ENCODE measurements at places on chromosomes 4 and X.

- no peak for DNase-seq
Measured at GRCh38 chr4:119038116-119038841, 97.4 kb upstream of the MYOZ2 start.

DNA sequence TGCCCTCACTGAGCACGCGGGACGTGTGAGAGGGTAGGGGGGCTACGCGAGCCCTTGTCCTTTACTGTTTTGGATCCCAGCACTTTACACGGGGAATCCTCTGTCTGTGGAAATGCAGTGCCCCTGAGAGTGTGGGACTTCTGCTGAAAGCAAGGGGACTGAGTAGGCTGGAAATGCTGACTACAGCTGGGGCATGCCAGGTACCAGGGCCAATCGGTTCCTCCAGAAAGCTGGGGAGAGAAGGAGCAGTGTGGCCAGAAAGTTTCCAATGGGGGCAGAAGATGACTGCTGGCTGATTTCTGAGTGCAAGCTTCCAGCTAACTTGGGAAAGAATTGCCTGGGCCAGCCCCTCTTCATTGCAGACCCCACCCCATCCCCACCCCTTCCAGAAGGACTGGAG, 1.5 kb downstream of the NHSL2 start:
- DNase-seq, result no peak

DNA sequence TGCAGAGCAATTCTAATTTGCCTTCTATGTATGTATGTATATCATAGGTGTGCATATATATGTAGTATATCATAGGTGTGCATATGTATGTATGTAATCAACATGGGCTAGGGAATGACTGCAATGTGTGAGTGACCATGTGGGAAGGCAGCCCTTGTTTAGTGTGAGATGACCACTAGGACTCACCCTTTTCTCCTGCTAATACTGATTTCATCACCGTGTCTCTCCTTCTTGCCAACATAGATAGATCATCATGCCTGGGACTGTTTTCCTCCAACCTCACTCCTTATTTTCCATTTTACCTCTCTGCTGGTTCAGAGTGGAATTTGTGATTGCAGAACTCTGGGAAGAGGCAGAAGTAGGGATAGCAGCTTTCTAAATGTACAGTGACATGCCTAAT, 63.6 kb upstream of the SFRP2 start:
- DNase-seq, result no peak

- DNase-seq, result peak; percentile 92
Measured at GRCh38 chrX:55451990-55452832, at the start of gene MAGEH1. Gene MAGEH1 (plus strand): TSS chrX:55452127. CDS start chrX:55452375, 248 bp downstream.

- DNase-seq, result no peak
Measured at GRCh38 chr4:81352446-81352835, 119.3 kb downstream of the RASGEF1B start.

- DNase-seq, result no peak
Measured at GRCh38 chr4:101791182-101791558, 640 bp downstream of the BANK1 start.

- no peak for DNase-seq
Measured at GRCh38 chrX:28498658-28499057, 88.6 kb upstream of the IL1RAPL1 start.

- DNase-seq, result no peak
Measured at GRCh38 chr4:3413217-3413671, 28.5 kb upstream of the HGFAC start.

DNA sequence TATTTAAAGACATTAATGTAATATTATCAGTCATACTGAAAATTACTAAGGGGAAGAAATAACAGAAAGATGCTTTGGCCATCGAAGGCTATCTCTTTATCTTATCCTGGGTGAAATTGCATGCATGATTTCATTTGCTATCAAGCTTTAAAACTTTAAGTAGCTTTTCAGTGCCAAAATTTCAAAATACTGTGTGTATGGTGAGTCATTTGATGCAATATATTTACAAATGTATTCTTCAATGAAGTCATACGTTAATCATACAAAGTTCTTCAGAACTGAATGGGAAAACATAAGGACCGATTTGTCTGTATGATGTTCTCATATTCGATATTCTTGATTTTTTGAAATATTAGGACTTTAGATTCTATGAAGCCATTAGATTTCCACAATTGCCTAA, 1295.8 kb upstream of the AGA start:
- no peak for DNase-seq

GRCh38 chrX:11929476-11929875, 171.4 kb downstream of the MSL3 start:
- DNase-seq, result no peak

- no peak for DNase-seq
Measured at GRCh38 chr4:16573739-16574138, 324.7 kb downstream of the LDB2 start.

DNA sequence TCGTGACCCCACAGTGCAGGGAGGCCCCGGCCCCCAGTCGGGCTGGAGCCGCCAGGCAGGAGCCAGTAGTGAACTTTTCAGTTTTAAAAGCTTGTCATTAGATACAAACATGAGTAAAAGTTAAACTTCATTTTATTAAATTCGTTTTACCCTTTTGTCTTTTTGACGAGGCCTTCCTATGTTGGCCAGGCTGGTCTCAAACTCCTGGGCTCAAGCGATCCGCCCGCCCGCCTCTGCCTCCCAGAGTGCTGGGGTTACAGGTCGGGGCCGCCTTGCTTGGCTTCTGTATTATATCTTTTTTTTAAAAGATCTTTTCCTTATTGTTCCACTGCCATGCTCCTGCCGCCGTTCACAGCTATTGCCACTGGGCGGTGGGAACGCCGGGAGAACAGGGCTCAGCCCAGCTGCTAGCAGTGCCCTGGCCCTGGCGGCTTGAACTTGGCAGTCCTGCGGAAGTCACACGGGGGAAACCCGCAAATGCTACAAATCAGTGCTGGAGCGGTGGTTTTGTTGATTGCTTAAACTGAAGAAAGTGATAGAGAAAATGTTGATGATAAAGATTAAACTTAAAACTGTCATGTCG, 968 bp upstream of the NELFA start:
- peak; percentile 27 for DNase-seq

GRCh38 chrX:133213117-133213516, 5.0 kb downstream of the TFDP3 start:
- no peak for DNase-seq

DNA sequence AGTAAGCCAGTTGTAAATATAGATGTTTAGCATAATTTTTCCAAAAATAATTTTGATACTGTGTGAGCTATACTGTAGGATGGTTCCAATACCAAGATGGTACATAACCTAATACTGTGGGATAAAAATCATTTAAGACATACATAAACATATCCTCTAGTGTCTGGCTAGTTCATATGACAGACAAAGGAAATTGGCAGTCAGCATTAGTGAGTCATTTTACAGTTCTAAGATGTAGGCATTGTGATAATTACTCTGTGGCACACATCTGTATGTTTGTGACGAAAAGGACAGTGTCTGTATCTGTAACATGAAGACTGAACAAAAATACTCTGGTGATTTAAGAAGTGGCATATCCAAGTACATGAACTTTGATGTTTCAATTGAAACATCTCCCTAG, 49.6 kb downstream of the UGT2A2 start:
- DNase-seq, result no peak

- DNase-seq, result no peak
Measured at GRCh38 chrX:129593137-129593536, 53.1 kb downstream of the OCRL start.

DNA sequence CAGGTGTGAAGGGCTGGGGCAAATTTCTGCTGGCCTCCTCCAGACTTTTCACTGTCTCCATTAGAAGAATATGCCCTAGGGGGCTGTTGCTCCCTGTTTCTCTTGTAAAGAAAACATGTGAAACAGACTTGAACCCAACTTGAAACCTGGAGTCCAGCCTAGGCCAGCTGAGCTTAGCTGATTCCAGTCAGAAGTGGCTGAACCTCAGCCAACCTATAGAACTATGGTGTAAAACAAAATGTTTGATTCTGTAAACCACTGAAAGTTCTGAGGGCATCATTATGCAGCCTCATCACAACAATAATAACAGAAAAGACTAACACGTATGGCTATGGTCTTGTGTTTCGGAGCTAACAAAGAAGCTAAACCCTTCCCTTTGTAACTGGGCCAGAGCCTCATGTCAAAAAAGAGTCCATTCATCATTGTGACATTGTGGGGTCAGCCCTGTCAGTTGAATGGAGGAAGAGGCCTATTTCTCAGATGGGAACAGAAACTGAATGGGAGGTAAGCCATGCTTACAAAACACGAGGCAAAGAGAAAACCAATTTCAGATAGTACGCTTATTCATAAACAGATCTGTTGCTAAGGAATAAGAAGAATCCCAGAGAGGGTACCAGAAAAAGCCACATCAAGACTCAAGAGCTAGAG, 34.1 kb downstream of the SETD7 start:
- no peak for DNase-seq

DNA sequence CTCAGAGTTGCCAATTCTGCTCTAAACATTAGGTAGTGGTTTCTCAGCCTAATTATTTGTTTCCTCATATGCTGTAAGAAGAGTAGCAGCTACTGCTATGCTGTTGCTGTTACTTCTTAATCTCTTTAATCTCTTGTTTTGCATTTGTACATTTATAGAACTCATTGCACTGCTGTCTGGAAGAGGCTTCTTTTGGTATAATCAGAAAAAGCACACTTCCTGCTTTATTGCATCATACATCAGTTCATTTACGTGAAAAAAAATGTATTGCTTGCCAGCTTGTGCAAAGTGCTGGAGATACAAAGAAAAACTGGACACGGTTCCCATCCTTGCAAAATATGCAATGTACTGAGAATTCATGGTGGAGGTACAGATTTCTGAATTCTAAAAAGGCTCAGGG, 332.0 kb downstream of the GRXCR1 start:
- no peak for DNase-seq

GRCh38 chrX:2387614-2388239, 113.0 kb downstream of the DHRSX start:
- no peak for DNase-seq

- no peak for DNase-seq
Measured at GRCh38 chrX:54640103-54640690, 110.2 kb downstream of the GNL3L start.

DNA sequence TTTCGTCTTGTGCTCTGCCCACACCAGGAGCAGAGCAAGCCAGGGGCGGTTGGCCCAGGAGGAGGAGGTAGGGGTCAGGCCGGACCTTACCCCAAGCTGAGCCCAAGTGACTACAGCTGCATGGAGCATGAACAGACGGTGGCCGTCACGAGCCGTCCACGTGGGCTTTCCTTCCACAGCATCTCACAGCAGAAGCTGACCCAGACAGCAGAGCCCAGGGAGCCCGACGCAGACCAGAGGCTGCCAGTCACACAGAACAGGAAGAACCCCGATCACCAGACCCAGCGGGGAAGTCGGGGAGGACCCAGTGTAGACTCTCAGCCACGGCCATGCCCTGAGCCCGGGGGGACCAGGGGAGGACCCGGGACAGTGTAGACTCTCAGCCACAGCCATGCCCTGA, 58.0 kb downstream of the FAM53A start:
- no peak for DNase-seq

DNA sequence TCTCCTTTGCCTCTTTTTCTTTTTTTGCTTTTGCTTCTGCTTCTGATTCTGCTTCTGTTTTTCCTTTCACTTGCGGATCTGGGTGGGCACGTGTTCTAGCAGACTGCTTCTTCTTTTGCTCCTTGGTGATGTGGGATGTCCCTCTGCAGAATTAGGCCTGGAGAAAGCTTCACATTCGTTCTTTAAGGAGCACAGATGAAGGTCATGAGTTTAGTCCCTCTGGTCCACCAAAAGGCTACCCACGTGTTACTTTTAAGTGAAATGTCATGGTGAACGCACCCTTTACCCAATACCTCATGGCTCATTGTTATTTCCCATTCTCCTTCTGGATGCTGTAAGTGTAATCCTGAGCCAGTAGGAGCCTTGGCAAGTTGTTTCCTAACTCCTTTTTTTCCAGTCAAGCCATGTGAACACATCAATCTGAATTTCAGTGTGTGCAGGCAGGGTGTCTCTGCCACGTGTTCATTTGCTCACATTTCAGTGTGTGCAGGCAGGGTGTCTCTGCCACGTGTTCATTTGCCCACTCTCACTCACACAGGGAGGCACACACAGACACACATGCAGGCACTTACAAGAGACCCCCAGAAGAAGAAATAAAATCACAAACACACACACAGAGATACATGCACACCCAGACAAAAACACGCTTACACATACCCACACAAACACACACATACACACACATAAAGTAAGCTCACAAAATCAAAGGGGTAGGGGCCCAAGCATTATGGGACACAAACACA, 36.9 kb downstream of the NBDY start:
- no peak for DNase-seq

GRCh38 chrX:112058766-112059165, 23.8 kb downstream of the TRPC5 start:
- no peak for DNase-seq

DNA sequence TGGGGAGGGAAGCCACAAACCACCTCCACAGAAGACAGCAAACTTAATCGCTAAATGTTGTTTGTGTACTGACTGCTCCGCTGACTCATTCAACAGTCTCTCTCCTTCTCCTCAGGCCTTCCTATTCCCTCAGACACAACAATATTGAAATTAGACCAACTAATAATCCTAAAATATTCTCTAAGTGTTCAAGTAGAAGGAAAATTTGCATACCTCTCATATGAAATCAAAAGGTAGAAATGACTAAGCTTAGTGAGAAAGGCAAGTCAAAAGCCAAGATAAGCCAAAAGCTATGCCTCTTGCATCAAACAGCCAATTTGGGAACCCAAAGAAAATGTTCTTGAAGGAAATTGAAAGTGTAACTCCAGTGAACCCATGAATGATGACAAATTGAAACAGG, 75.7 kb upstream of the ARHGAP24 start:
- DNase-seq, result no peak

DNA sequence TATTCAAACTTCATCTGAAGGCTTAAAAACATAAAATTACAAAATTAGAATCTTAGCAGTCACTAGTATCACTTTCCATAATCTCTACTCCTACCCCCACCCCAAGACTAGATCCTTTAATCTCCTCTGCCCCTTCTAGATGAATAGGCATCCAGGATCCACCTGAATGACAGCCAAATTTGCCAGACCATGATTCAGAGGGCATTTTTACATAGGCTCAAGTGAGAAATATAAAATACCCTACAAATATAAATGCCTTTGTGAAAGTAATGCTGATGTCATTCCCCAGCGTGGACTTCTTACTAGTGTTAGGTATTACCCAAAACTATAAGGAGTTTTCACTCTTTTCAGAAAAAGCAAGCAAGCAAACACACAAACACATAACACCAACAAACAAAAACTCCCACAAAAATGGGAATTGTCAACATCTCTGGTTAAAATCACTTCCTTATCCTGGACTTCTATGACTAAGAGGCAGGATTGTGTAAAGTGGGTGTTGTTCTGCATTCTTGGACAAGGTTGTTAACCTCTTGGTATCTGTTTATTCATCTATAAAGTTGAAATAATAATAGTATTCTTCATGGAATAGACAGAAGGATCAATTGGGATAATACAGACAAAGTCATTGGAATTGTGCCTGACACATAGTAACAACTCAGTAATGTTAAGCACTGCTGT, 51.3 kb upstream of the TMPRSS11F start:
- DNase-seq, result no peak
